ENCODE measurements at places on chromosomes 1 and 21. TPM values are rescaled to one million over a fixed set of nuclear protein-coding genes. Genes with fewer than 3 reads are reported as not detected.

DNA sequence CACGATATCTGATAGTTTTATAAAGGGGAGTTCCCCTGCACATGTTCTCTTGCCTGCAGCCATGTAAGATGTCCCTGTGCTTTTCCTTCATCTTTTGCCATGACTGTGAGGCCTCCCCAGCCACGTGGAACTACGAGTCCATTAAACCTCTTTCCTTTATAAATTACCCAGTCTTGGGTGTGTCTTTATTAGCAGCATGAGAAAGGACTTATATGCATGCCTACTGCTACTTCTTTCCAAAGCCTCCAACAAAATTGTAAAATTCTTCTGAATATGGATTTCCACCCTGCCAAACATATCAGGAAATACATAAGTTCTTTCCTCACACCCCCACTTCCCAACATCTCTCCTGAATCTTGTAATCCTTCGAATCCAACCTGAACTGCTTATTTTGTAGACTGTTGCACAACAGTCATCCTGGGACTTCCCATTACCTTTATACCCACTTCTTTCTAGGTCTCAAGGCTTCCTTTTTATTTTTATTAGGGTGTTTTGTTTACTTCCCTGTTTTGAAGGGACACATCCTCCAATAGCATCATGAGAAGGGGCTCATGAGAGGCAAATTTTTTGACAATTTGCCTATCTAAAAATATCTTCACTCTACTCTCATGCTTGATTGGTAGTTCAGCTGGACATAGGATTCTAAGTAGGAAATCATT, 67.5 kb upstream of the MUTYH start:
- no peak for DNase-seq

GRCh38 chr1:115060501-115060900, 28.8 kb downstream of the TSPAN2 start:
- no peak for DNase-seq

GRCh38 chr21:39927304-39927886, 60.2 kb downstream of the PCP4 start:
- no peak for DNase-seq

DNA sequence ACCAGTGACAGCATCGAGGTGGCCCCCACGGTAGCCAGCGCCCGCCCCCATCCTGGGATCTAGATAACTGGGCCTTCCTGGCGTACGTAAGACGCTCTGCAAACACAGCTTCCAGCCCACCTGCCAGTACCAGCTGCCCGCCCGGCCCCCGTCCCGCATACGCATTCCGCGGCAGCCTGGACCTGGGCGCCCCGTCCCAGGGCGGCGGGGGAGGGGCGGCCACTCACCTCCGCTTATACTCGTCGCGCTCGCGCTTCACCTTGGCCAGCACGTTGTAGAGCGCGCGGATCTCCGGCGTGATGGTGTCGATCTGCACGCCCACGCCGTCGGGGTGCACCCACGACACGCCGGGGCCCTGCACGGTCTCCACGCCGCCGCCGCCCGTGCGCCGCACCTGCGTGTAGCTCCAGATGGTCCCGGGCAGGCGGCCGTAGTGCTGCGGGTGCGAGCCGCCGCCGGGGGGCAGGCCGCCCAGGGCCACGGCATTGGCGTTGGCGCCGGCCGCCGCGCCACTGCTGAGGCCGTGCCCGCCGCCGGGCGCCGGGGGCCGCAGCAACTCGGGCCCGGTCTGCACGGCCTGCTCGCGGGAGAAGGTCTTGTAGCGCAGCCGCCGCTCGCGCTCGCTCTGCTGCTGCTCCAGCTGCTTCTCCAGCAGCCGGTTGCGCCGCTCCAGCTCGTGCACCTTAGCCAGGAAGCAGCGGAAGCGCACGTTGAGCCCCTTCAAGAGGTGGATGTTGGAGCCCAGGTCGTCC, 859 bp downstream of the IFFO2 start:
- peak; percentile 57 for DNase-seq

- DNase-seq = no peak
Observed at GRCh38 chr1:81920245-81920740, 119.6 kb downstream of the ADGRL2 start.

DNA sequence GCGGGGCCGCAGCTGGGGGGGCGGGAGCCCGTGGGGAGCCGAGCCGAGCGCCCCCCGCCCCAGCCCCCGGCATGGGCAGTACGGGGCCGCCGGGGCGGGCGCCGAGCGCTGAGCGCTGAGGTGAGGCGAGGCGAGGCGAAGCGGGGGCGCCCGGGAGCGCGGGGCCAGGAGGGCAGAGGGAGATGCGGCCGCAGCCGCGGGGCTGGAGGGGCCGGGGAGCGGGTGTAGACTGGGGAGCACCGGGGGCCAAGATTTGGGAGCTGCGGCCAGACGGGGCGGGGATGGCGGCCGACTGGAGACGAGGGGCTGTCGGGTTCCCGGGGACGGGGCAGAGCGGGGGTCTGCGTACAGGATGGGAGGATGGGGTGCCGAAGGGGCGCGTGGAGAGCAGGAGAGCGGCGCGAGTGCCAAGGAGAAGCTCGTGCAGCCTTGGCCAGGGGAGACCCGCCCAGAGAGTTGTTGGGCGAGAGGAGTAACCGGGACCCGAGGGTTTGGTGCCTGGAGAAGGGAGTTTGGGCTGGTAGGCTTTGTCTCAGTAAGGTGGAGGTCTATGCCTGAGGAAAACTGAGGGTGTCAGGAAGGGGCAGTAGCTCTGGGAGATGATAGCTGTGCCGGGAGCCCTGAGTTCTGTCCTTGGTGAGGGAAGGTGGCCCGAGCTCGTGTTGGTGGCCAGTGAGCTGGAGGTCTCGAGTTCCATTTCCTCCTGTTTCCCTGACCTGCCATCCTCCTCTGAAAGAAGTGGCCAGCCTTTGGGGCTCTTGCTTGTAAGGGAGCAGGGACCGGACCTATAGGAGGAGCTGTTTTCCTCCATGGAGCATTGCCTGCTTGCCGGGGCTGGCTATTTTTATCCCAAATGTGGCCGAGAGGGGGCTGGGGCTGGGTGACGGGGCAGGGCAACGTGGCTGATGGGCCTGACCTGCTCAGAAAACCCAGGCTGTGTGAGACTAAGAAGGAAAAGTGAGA, 539 bp downstream of the ATP8B2 start:
- peak; percentile 64 for DNase-seq

DNA sequence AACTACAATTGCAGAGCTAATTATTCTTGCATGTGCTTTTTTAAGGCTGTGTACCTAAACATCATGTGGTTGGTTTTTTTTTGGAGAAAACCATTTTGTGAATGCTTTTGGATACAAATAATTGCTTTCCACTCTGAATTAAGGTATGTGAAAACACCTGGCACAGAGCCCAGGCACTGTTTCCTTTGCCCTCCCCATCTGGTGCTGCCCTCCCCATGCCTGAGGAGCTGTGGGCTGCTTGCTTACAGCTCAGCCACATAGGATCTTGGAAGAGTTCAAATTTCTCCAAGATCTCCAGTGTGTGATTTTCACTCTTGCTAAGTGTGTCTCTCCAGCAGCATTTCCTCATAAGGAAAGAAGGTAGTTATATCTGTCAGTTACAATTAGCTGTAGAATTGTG, 27.8 kb downstream of the DNM3 start:
- no peak for DNase-seq

DNA sequence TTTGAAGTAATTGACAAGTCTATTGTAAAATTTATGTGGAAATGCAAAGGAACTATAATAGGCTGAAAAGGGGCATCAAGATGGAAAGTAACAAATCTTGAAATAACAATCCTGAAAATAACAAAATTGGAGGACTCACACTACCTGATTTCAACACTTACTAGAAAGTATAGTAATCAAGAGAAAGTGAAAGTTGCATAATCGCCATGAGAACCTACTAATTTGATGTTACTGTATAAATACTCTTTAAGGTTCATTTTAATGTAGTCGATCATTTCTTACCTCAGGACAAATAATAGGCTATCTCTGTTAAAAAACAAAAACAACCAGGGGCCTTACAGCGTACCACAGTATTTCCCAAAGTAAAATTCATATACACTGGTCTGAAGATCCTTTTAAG, 71.7 kb downstream of the EDEM3 start:
- DNase-seq = no peak

DNA sequence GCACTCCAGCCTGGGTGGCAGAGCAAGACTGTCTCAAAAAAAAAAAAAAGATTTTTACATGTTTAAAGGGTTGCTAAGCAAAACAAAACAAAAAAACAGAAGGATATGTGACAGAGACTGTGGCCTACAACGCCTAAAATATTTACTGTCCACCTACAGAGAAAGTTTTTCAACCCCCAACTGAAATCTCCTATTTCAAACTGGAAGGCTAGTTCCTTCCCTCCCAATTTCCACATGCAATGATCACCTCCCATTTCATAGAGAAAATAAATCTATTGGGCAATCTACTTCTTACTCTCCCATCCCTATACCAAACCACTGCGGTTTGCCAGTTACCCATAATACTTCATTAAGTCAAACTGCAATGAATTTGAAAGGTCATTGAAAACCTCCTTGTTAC, 74.2 kb downstream of the ST3GAL3 start:
- no peak for DNase-seq

GRCh38 chr1:24438423-24438901, 22.9 kb downstream of the NIPAL3 start:
- no peak for DNase-seq

- DNase-seq = peak; percentile 21
Observed at GRCh38 chr1:58047265-58047858, 499.2 kb downstream of the OMA1 start.

GRCh38 chr1:47953661-47954060, 43.5 kb downstream of the TRABD2B start:
- no peak for DNase-seq

DNA sequence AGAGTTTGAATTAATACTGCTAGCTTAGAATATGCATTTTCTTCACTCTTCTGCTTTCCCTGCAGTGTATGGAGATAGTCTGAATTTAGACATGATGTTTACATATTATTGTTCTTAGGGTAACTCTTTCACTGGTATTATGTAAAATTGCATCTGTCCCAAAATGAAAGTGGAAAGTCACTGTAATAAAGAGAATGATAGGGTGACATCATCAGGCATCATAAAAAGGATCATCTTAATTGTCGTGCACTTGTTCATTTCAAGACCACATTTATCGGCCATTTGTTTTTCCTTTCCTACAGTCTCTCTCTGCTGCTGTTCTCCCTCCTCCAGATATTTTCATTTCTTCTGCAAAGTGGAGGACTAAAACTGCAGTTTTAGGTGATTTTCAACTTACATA, 61.9 kb upstream of the ZNF281 start:
- DNase-seq = no peak

DNA sequence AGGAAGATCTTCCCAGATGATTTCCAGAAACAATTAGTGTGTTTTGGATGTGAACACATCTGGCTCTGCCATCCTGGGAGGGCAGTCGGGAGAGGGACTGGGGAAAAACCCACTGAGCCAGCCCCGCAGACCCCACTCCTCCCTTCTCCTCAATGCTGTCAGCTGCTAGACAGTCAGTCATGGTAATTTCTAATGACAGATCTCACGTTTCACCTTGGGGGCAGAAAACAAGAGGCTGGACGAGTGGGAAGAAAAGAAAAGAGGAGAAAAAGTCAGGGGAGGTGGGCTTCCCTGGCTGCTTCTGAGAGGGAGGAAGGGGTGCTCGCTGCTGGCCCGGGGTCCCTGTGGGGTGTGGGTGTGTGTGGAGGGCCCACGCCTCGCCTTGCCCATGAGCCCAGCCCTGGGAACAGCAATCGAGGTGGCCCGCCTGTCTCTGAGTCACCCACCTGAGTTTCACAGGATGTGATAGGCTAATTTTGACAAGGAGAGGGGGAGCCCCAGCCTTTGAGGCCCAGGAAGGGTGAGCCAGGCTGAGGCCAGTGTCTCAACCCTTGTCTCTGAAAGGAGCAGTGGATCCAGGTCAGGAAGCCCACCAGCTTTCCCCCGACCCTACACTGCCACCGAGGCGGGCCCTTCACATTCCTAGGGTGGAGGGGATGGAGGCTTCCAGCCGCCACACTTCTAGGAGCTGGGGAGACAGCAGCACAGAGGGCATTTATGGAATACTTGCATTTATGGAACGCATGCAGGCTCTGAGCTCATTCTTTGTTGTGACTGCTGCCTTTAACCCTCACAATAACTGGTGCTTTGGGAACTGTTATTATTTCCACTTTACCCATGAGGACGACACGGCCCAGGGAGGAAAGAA, 49.1 kb upstream of the IFNLR1 start:
- DNase-seq = no peak

- peak; percentile 19 for DNase-seq
Observed at GRCh38 chr1:115282807-115283208, 55.2 kb downstream of the NGF start.

- no peak for DNase-seq
Observed at GRCh38 chr1:204960306-204961125, 82.5 kb upstream of the CNTN2 start.

- DNase-seq = no peak
Observed at GRCh38 chr1:202888221-202888530, 773 bp downstream of the RABIF start.

DNA sequence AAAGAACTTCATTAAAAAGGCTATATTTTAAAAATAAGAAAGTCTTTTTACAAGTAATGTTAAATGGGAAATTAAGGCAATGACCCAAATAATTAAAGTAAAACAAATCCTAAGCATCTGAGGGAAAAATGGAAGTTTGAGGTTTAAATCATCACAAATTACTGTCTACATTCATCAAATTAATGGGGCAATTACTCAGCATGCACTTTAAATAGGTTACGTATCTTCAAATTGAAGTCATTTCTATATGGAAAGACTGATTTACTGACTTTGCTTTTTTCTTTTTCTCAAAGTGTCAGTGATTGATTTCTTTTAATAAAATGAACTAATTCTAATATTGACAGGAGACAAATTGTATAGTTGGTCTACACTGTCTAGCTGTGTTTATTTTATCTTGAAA, 1452.3 kb downstream of the NCAM2 start:
- DNase-seq = no peak

- no peak for DNase-seq
Observed at GRCh38 chr1:82388679-82389078, 587.9 kb downstream of the ADGRL2 start.

DNA sequence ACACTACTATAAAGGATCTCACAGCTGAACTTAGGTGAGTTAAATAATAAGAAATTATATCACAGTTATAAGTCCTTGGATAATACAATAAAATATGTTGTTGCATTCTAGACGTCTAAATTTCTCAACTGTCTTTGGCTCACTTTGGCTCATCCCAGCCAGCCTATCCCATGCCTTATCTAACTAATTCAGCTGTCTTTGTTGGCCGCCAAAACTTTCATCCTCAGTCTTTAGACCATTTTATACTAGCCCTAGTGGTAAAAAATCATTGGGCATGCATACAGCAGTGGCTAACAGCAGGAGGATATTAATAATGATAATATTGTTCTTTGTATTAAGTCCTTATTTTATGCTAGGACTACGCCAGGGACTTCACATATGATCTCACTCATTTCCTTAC, 59.3 kb downstream of the CCDC18 start:
- DNase-seq = no peak

TCEA3 gene
- total RNA-seq = 233 TPM

MX1 gene
- total RNA-seq = 48.3 TPM

CD244 gene
- not detected for total RNA-seq

SPRR3 gene
- total RNA-seq = not detected

HCN3 gene
- total RNA-seq = 28.4 TPM

SPRR2B gene
- total RNA-seq = not detected

STIL gene
- 6.7 TPM for total RNA-seq

HMCN1 gene
- 1.1 TPM for total RNA-seq

DMRTA2 gene
- total RNA-seq = not detected

GART gene
- 50.2 TPM for total RNA-seq

EXTL1 gene
- total RNA-seq = 0.16 TPM

WNT4 gene
- 0.82 TPM for total RNA-seq

PHACTR4 gene
- total RNA-seq = 31.4 TPM

MRPL39 gene
- 16.8 TPM for total RNA-seq

SGIP1 gene
- total RNA-seq = not detected

ANGPTL3 gene
- total RNA-seq = not detected

All from transverse colon (tissue), 4 donors.